Naive thymus-derived CD4-positive, alpha-beta T cell (primary cell): ENCODE measurements at places on chromosomes 7 and 10. TPM values are rescaled to one million over a fixed set of nuclear protein-coding genes. Genes with fewer than 3 reads are reported as not detected.
A peak's percentile ranks its signal among the peaks of the same experiment; 100 is the strongest.

DNA sequence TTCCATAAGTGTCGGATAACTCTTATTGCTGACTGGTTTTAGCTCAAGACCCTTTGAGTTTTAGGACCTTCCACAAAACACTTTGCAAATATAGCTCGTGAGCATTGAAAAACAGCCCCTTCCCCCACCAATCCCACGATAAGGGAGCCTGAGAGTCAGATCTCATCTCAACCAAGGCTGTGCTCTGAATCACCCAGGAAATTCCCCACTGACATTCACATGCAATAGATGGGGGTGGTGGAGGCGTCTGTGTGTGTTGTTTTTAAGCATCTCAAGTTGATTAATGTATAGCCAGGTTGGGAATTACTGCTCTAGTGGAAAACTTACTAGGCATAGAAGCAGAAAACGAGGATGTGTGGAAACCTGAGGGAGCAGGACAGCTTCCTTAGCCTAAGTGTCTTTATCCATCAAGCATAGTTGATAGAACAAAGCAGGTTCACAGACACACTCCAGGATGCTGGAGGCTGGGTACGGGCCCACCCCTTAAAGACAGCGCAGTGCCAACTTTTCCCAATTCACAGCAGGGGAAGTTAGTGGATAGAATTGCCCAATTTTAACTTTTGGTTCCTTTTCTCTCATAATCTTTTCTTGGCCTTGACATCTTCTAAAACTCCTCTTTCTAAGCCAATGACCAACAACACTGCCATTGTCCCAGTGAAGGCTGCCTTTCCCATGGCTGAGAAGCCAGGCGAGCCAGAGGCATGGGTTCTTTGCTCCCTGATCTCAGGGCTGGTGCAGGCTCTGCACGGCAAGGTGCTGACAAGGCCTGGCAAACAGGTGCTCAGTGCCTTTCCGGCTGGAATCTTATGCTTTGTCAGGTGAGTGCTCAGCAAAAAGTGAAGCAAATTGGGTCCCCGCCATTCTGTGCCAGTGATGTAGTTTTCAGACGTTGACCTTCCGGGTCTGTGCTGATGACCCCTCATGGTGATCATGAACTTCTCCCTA is 98.5 kb upstream of the INSIG1 start:
- no peak for DNase-seq

PRKAG2 gene
- polyA plus RNA-seq: 35.6 TPM

DNA sequence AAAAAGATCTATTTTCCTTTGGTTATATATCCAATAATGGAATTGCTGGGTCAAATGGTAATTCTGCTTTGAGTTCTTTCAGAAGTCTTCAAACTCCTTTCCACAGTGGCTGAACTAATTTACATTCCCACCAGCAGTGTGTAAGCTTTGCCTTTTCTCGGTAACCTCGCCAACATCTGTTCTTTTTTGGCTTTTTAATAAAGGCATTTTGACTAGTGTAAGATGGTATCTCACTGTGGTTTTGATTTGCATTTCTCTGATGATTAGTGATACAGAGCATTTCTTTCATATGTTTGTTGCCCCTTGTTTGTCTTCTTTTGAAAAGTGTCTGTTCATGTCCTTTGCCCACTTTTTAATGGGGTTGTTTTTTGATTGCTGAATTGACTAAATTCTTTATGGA is 285.0 kb downstream of the MALRD1 start:
- DNase-seq: no peak

DNA sequence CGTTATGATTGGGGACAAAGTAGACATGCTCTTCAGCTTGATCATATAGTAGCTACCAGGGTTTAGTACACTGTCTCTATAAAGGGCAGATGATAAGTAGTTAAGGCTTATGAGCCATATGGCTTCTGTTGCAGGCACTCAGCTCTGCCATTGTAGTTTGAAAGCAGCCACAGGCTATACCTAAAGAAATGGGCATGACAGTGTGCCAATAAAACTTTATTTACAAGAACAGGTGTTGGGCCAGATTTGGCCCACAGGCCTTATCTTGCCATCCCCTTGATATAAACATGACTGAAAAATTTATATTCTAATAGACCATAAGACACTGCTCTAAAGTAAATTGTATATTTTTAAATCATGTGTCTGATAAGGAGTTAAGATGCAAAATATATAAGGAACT is 36.6 kb downstream of the GRK5 start:
- no peak for DNase-seq

DNA sequence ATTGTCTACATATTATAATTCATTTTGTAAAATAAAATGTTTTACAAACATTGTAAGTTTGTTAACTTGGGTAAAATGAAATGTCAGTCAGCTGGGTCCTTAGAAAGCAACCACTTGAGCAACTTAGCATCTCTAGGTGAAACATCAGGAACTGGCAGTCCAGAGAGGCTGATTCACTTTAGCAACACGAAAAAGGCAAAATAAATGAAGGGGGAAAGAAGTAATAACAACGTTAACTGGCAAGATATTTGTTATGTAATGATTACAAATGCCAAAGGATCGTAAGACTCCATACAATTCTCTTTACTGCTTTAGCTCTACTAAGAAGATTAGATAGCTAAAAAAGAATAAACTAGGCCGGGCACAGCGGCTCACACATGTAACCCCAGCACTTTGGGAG is 5.0 kb downstream of the PDZD8 start:
- DNase-seq: no peak

SMKR1 gene
- 6.3 TPM for polyA plus RNA-seq

DNA sequence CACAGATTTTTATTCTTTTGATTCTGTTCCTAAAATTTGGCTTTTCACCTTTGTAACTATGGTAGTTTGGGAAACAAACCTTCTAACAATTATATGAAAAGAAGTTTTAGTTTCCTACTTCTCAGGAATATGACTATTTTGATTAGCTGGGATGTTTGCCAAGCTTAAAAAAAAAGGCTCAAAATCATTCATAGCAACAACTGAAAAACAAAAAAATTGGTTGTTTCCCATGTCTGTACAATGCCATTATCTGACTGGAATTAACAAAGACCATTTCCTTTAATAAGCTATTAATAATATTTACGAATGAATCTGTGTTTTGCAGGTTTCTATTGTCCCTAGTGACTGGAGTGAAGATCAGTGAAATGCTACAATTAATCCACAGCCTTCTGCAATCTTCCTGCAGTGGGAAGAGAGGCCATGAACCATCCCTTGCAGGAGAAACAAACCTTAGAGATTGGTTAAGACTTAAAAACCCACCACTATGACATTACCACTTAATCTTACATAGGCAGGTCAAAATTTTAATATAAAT is 4.2 kb downstream of the PURB start:
- DNase-seq: no peak

GRCh38 chr10:34295142-34295548 is 520.0 kb downstream of the PARD3 start:
- no peak for DNase-seq

GRCh38 chr7:29229946-29230345 is 35.4 kb downstream of the CHN2 start:
- DNase-seq: no peak

DNA sequence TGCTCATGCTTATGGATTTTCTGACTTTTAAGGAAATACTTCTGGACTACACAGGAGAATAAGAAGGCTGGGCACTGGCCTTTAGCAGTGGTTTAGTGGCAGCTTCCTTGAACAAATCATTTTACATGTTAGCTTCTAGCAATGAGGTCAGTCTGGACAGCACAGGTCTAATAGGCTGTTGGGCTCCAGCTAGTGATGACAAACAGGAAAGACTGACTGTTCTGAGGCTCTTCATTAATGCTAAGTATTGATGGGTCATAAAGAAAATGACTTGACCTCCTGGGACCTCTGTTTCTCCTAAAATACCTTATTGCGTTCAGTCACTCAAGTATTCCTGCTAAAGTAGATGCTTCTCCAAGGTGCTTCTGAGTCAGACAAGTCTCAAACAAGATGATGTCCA is 4.9 kb upstream of the RHOBTB1 start:
- DNase-seq: no peak

GRCh38 chr7:70926666-70927065 is 205.3 kb upstream of the GALNT17 start:
- DNase-seq: no peak

C10orf67 gene
- polyA plus RNA-seq: not detected

GRCh38 chr10:89064748-89065147 is 74.2 kb downstream of the FAS start:
- no peak for DNase-seq

ZNF138 gene
- polyA plus RNA-seq: 12.4 TPM

DNA sequence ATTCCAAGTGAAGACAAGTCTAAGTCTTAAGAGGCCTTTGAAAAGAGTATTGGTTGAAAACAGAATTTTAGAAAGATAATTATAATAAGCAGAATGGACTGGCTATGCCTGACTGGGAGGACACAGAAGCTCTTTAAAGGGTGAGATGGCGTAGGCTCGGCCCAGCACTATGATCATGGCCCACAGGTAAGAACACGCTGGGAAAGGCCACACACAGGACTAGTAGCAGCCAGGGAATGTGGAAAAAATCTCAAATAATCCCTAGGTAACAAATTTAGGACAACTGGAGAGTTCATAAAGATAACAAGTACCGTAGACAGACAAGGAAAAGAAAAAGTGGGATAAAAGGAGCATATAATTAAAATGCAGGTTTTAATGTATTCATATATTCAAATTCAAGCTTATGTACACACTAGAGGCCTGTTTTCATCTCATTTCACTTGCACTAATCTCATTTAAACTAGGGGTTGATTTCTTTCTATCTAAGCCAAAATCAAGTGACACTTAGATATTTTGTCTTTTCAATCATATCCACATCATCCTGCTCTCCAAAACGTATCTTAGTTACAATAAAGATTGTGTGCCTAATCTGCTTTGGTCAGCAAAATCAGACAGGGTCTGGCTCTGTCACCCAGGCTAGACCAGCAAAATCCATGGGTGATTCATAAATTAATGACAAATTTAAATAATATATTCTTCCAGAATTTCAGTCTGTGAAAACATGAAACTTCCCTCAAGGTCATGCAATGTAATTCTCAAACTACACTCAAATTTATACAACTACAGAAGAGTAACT is 53.0 kb downstream of the EZH2 start:
- DNase-seq: no peak

ADAM22 gene
- 0.79 TPM for polyA plus RNA-seq

GRCh38 chr7:83936056-83936708 is 258.4 kb downstream of the SEMA3A start:
- DNase-seq: peak; percentile 68

DNA sequence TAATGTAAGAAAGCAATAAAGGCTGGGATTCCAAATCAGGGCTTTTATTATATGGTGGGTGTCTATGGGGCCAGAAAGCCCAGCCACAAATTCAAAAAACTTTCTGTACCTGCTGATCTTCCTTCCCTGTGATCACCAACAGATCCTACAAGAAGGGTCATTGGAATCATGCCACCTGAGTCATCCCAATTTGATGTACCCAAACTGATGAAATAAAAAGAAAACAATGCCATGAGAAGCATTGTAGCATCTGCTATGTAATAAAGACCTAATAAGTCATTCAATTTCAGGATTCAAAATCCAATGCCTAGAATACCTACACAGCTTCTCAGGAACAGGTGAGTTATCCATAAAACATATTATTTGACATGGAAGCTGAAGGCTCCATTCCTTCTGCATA is 228.8 kb downstream of the DKK1 start:
- no peak for DNase-seq

GRCh38 chr7:73974948-73975926 is 52.7 kb upstream of the ELN start:
- DNase-seq: no peak

DNA sequence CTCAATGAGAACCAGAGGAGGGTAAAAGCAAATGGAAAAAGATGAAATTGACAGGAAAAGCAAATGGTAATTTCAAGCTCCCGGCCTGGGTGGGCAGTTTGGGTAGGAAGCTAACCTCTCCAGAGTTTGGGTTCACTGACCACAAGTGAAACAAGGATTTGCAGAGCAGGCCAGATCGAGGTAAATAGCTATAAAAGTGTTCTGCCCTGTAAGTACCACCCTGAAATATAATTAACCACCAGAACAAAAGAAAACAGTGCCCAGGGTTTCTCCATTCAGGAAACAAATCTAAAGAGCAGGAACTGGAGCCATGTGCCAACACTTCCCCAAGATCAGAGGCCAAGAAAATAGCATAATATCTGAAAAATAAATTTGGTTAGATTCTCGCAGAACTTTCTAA is 276.7 kb upstream of the MEOX2 start:
- DNase-seq: no peak

- DNase-seq: no peak
Measured at GRCh38 chr7:128358233-128358632, 3.3 kb downstream of the PRRT4 start.

DNA sequence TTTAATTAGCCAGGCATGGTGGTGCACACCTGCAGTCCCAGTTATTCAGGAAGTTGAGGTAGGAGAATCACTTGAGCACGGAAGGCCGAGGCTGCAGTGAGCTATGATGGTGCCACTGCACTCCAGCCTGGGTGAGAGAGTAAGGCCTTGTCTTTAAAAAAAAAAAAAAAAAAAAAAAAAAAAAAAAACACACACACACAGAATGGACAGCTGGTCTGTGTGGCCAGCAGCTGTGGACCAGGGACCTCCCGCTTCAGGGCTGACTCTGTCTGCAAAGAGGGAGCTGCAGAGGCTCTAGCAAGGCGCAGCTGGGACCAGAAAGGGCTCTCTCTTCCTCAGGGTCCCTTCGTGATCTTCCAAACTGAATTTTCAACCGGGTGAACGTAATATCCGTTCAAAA is 53.6 kb upstream of the DNAAF5 start:
- no peak for DNase-seq

GRCh38 chr7:6447581-6448199 is at the start of gene DAGLB:
DAGLB (minus strand) TSS chr7:6447954; CDS start chr7:6447842, 112 bp downstream.
- peak; percentile 94 for DNase-seq

DNA sequence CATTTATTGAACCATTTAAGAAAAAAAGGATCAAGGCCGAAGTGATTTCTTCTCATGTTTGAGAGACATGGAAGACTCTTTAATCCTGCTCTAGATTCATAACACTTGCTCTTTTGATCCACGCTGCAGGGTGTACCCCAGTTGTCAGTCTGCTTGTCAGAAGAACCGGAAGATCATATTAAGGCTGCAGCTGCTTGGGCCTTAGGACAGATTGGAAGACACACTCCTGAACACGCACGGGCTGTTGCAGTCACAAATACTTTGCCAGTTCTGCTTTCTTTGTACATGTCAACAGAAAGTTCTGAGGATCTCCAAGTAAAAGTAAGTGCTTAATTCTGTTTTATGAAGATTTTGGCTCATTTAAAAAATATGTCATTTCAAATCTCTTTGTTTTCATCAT is 46.3 kb downstream of the SPAG6 start:
- DNase-seq: no peak
